ENCODE measurements at places on chromosomes 1 and 21.

DNA sequence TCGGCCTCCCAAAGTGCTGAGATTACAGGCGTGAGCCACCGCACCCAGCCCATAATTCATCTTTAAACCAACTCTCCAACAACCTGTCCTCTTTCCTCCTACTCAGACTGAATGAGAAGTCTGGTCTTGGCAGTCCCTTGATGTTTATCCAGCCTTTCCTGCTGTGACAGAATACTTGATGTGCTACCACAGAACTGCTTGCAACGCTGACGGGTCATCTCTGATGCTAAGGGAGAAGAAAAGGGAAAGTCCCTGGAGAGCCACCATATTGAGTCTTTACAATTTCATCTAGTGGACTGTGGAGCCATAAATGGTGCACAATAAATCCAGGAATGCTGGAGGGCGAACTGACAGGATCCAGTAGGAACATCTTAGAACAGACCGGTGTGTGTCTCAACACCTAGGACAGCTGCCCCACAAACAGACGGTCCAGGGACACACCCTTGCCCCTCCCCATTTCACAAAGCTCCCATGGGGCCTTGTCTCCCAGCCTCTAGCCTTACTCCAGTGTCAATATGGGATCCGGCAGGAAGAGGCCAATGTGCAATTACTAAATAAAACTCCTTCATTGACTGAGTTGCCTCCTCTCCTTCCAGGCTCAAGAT lies 30.7 kb downstream of the JAK1 start:
- no peak for DNase-seq

DNA sequence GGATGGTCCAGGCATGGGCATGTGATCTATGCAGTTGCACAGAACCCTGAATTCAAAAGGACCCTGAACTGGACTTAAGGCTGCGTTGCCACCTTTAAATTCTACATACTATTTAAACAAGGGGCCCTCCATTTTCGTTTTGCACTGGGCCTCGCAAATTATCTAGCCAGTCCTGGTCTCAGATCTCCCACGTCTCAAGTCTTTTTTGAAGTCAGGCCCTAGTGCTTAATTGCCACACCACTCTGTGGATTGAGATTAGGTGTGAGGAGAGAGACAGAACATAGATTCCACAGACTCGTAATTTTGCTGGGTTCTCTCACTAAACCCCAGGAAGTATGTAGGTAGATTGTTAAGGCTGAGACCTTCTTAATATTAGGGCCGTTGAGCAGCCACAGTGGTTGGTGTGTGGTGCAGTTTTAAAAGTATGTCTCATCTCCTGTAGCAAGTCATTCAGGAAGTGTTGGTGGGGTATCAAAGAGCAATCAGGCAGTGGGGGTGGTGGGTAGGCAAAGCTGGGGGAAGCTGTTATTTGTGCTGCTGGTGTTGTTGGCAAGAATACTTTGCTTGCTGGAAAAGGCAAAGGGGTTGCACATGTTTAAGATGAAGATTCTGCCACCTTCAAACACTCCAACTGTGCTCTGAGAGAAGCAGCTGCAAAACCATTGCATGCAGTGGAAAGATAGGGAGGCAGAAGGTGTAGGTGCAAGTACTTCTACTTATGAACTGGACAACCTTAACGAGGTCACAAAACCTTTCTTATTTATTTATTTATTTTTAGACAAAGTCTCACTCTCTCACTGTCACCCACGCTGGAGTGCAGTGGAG lies 11.2 kb downstream of the CD84 start:
- no peak for DNase-seq

- no peak for DNase-seq
Observed at GRCh38 chr1:55369474-55369873, 154.3 kb upstream of the USP24 start.

DNA sequence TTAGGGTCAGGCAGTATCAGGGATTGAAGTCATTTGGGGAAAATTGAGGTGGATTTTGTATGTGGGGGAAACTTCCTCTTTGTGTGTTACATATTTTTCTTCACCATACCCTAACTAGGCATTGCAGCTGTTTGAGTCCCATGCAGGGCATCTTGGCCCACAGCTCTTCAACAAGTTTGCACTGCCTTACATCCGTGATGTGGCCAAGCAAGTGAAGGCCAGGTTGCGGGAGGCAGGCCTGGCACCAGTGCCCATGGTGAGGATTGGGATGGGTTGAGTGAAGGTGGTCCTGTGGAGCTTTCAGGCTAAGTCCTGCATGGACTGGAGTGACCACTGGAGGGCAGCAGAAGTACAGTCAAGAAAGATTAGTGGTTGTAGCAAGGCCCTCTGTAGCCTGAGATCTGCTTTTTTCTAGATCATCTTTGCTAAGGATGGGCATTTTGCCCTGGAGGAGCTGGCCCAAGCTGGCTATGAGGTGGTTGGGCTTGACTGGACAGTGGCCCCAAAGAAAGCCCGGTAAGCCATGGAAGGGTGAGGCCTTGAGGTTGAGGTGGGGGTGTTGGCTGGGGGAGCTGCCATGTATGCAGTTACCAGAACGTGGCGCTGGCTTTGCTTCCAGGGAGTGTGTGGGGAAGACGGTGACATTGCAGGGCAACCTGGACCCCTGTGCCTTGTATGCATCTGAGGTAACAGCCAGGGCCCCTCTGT lies 2.4 kb downstream of the UROD start:
- DNase-seq, result peak; percentile 54

- DNase-seq, result no peak
Observed at GRCh38 chr1:14403961-14404645, 194.4 kb upstream of the KAZN start.

- DNase-seq, result no peak
Observed at GRCh38 chr1:11594222-11594621, 60.0 kb downstream of the FBXO2 start.

GRCh38 chr1:85453640-85454194 lies 11.2 kb downstream of the DDAH1 start:
- DNase-seq, result no peak

GRCh38 chr1:36693161-36693525 lies 210.4 kb upstream of the CSF3R start:
- no peak for DNase-seq

- DNase-seq, result no peak
Observed at GRCh38 chr1:201707656-201708055, 121.3 kb upstream of the IPO9 start.

DNA sequence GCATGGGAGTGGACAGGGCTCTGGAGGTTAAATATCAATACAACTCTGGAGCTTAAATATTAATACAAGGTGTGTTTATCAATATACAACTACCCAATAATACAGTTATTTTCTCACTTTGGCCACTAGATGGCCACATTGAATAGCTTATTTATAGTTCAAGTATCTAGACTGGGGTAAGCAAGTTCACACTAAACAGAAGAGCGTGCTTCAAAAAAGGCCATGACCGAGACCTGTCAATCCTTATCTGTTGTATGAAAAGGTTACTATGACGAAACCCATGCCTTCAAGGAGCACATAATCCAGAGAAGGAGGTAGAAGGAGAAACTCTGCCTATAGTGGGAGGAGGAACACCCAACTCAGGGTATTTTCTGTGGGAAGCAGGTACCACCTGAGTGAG lies 29.1 kb downstream of the CHML start:
- peak; percentile 14 for DNase-seq

GRCh38 chr1:176241385-176242015 lies 34.4 kb upstream of the COP1 start:
- DNase-seq, result no peak

DNA sequence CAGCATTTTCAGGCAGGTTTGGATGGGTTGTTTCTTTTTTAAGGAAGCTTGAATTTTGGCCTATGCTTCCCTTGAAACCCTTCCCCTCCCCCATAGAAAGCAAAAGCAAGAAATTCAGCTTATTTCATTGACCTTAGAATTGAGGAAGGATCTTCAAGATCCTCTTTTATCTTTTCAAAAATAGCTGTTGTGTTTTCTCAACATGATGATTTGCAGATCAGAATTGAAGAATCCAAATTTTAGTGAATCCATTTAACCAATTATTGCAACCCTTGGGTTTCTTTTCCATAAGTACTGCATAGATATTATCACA lies 73.7 kb downstream of the LRRC8C start:
- no peak for DNase-seq

DNA sequence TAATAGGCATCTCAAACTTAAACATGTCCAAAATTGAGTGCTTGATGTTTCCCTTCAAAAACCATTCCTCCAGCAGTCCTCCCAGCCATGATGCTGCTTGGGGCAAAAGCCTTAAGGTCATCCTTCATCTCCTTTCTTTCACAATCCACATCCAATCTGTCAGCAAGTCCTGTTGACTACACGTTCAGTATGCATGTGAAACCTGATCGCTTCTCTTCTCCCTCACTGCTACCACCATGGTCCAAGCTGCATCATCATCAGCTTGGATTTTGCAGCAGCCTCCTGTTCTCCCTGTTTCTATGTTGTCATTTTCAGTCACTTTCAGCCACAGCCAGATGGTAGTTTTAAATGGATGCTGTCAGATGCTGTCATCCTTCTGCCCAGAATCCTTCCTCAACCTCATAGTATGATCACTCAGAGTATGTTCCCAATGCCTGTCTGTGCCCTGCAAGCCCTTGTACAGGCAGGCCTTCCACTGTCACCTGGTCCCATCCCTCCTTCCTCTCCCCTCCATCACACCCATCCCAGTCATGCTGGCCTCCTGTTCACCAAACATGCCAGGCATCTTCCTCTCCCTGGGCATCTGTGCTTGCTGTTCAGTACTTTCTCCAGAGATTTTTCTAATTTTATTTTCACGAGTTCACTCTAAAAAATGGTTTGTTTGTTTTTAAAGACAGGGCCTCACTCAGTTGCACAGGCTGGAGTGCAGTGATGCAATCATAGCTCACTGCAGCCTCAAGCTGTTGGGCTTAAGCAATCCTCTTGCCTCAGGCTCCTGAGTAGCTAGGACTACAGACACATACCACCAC lies 66.0 kb downstream of the SYDE2 start:
- no peak for DNase-seq

GRCh38 chr1:59025898-59026426 lies 242.1 kb upstream of the JUN start:
- DNase-seq, result peak; percentile 59

DNA sequence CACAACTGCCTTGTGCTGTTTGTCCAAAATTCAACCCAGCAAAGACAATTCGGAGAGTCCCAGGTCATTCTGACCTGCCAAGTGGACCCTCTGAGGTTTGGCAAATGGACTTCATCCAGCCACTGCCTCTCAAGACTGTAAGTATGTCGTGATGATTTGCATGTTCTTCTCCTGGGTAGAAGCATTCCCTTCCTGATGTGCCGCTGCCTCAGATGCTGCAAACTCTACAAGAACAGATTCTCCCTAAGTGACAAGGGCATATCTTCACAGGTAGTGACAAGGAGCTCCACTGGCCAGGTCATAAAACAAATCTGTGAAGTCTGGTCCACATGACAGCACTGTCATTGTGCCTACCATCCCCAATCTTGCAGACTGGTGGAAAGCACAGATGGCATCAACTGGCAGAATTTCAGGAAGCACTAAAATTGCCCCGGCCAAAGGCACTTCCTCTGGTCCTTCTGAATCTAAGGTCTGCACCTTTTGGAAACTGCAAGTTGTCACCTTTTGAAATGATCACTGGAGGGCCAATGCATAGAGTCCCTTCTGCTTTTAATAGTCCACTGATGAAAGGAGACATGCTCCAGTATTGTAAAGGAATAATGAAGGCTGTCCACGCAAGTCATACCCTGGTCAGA lies 27.4 kb downstream of the POFUT2 start:
- no peak for DNase-seq

- DNase-seq, result no peak
Observed at GRCh38 chr1:91757763-91758460, 128.0 kb downstream of the TGFBR3 start.

GRCh38 chr1:236576004-236576403 lies 28.3 kb downstream of the HEATR1 start:
- no peak for DNase-seq

- DNase-seq, result no peak
Observed at GRCh38 chr1:46682064-46682463, 10.4 kb downstream of the TEX38 start.

GRCh38 chr1:8307628-8308027 lies 10.3 kb upstream of the SLC45A1 start:
- DNase-seq, result no peak

DNA sequence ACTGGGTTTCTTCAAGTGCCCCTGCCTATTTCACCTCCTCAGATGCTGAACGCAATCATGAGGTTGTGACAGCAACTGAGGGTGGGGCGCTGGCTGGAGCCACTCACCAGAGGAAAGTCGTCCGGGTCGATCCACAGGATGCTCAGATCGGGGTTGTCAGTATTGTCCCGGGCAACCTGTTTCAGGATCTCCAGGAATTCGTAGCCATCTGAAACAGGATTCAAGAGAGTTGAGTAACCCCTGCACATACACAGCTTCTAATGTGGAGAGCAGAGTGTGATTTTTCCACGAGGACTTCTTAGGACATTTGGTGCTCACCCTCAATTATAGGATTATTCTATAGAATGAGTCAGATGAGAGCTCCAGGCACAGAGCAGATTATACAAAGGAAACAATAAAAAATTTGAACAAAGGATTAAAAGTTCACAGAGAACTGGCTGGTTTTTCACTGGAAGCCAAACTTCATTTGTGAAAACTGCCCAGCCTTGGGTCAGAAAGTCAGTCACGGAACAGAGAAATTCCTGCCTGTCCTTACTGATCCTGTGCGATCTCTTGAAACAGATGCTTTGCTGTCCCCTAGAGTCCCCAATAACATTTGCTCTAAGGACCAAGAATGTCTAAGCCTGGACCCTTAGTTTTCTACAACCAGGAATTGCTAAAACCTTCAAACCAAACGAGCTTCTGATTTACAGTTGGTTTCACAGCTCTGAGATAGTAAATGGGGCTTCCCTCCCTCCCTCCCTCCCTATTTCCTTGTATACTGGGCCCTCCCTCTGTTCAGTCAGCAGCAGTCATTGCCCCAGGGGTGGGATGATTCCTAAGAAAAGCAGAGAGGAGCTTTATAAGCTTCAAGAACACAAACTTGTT lies 63.2 kb downstream of the CASQ2 start:
- no peak for DNase-seq

DNA sequence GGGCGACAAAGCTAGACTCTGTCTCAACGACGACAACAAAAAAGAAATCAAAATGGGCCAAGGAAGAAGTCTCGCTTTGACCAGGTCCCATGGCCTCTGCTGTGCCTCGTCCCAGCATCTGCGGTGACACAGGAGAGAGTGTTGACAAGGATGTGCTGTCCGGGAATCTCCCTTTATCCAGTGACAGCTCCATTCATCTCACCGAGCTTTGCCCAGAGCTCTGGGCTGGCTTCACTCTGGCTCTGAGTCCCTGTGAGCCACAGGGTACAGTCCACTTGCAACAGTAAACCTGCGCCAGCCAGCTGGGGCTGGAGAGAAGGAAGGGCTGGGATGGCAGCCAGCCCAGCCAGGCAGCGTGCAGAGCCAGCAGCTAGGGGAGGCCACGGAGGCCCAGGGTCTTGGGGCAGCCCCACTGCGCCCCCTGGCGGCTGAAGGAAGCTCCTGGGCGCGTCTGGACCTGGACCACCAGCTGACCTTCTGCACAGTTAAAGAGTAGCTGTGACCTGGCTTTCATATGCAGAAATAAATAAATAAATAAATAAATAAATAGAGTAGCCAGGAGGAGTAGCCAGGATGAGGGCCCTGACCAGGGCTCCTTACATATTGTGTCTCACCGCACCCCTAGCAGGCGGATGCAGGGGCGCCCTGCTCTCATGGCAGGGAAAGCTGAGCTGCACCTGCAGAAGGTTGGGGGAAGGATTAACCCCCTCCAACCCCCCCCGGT lies 29.7 kb downstream of the ENO1 start:
- DNase-seq, result peak; percentile 85

GRCh38 chr21:42112857-42113256 lies 41.7 kb downstream of the UMODL1 start:
- no peak for DNase-seq

Data from GM19239 (cell line).